ENCODE measurements at places on chromosomes 2 and 18.

GRCh38 chr2:165886487-165887146, 67.0 kb downstream of the TTC21B start:
- no peak for DNase-seq

DNA sequence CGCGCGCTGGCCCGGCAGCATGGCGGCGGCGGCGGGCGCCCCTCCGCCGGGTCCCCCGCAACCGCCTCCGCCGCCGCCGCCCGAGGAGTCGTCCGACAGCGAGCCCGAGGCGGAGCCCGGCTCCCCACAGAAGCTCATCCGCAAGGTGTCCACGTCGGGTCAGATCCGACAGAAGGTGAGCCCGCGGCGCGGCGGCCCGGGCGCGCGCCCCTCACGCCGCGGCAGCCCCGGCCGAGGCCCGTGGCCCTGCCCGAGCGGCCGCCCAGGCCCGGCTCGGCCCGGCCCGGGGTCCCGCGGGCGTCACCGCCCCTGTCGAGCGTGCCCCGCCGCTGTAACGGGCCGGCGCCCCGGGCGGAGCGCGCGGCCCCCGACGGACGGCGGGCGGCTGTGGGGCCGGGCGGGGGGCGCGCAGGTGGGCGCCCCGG, 218 bp downstream of the DGKD start:
- DNase-seq = no peak

DNA sequence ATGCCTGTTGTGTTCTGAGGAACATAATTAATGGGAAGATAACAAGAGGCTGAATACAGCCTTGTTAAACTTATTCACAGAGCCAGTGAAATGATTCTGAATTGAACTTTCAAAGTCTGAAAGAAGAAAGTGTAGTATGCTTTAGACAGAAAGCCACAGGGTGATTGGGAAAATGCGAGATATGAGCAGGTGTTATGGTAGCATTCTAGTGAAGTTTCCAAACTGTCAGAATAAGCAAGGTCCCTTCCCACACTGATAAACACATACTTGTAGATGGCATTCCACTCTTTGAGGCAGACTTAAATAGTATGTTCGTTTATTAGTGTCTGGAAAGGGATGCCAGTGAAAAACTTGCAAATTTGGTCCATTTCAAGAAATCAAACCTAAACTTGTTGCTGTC, 70.5 kb upstream of the ITPRID2 start:
- no peak for DNase-seq

DNA sequence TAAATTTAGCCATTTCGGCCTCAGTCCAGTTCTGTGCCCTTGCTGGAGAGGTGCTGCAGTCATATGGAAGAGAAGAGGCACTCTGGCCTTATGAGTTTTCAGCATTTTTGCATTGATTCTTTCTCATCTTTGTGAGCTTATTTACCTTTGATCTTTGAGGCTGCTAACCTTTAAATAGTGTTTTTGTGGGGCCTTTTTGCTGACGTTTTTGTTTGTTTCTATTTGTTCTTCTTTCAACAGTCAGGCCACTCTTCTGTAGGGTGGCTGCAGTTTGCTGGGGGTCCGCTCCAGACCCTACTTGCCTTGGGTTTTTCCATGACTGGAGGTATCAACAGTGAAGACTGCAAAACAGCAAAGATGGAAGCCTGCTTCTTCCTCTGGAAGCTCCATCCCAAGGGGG, 1951.7 kb upstream of the LRRTM1 start:
- no peak for DNase-seq

DNA sequence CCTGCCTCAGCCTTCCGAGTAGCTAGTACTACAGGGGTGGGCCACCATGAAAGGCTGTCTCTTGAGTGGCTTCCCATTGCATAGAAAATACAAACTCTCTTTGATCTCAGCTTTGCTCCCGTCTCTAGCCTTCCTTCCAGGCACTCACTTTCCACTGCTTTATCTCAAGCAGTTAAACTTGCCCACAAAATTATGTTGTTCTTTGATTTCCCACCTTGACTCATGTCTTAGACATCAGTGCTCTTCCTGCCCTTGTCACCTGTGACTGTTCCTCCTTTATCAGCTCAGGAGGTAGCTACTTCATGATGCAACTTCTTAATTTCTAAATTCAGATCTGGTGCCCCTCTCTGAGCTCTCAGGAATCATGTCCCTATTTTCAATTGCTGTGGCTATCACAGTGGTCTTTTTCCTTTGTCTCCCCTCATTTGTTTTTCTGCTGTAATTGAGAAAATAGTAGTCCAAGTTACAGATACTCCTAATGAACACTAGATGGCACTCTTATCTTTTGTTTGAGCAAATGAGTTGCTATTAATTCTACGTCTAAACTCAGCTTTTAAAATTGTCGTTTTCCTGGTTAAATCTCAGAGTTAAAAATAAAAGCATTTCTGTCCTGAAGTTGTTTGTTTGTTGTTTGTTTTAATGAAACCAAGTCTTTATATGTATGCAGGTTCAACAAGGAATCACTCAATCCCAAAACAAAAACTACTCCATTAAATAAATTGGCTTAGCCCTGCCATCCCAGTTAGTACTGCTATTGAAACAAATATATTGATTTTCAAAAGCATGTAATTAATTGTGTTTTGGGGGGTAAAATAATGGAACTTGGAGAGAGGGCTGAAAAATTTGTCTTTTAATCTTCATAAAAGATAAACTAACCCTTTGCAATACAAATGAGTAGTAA, 46.9 kb upstream of the GREB1L start:
- no peak for DNase-seq

- no peak for DNase-seq
Measured at GRCh38 chr2:135980434-135981079, 4.9 kb downstream of the DARS1 start.

DNA sequence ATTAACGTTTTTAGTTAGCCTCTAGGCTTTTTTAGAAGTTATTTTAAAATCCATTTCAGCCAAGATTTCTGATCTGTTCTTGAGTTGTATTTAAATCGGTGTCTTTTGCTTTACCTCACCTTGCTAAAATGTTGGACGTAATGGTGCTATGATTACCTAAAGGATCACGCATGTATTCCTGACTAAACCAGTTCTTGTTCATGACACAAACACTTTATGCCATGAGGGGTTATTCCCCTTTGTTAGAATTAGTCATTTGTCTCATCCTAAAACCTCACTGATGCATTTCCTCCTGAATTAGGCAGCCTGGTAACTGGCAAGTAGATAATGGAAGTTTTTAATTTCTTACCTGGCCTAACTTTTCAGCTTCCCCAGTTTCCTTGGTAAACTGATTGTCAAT, 185.4 kb upstream of the TANK start:
- DNase-seq = no peak

GRCh38 chr2:134431838-134432434, 178.1 kb downstream of the MGAT5 start:
- DNase-seq = no peak

- DNase-seq = peak; percentile 67
Measured at GRCh38 chr18:59921384-59921891, 21.6 kb downstream of the PMAIP1 start.

GRCh38 chr18:55780586-55781071, 192.6 kb upstream of the TCF4 start:
- DNase-seq = no peak

DNA sequence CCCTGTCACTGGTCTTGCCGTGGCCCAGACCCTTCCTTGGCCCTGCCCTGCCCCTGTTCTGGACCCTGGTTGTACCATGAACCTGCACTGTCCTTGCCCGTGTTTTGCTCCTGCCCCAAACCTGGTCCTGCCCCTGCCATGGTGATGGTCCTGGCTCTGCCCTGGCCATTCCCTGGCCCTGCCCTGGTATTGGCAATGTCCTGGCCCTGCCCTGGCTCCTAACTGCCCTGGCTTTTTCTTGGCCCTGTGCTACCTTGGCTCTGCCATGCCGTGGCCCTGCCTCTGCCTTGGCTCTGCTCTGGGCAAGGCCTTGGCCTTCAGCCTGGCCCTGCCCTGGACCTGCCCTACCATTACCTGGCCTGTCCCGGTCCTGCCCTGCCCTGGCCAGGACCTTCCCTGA, 5.5 kb upstream of the ANKRD62 start:
- no peak for DNase-seq

DNA sequence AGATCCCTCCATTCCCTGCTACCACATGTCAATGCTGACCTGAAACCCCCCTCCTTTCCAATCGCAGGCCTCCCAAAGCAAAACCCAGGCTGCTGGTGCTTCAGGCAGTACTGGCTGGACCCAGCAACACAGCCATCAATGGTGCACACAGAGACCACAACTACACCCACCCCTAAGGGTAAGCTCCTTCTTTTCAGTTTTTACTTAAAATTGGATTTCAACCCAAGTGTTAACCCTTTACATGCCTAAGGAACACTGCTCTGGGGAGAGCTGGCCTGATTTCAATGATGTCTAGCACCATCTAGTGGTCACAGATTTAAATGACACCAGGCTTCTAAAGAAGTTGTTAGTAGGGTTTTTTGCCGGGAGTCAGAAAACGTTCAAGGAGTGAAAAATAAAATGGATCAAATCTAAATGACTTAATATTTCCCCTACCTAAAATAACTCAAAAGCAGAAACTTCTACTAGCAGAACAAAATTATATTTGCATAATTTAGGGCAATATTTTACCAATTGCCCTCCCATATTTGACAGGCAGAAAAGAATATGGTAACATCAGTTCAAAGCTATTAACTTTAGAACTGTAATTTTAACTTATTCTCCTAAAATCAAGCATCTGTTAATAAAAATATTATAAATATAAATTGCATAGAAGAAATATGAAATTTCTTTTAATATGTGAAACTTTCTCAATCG, 24.6 kb downstream of the FECH start:
- DNase-seq = peak; percentile 16

DNA sequence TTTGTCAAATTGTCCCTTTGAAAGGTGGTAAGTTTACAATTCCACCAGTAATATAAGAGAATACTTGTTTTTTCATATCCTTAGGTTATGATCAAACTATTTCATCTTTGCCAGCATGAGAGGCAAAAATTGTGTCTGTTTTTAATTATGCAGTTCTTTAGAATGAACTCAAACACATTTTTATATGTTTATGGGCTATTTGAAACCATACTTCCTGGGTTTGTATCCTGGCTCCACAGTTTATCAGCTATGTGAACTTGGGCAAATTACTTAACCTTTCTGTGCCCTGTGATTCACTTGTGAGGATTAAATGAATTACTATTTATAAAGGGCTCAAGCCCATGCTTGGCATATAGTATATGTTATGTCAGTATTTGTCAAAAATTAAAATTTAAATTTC, 109.4 kb downstream of the TANC1 start:
- DNase-seq = no peak

GRCh38 chr2:83725735-83726134, 733.3 kb downstream of the SUCLG1 start:
- DNase-seq = no peak

Data from activated naive CD8-positive, alpha-beta T cell treated with anti-CD3 and anti-CD28 coated beads, Interleukin-2, amount 50 U/mL, for 24 hours (primary cell).